Pulmonary artery endothelial cell (primary cell): ENCODE measurements at places on chromosomes 3 and 15. TPM values are rescaled to one million over a fixed set of nuclear protein-coding genes. Genes with fewer than 3 reads are reported as not detected.

GABRR3 gene
- total RNA-seq, result not detected in 2 replicates

DUOXA2 gene
- total RNA-seq, result not detected in 2 replicates

MCF2L2 gene
- 0.53 and 1.2 TPM in 2 replicates for total RNA-seq

PLSCR2 gene
- not detected in 2 replicates for total RNA-seq

COL6A6 gene
- not detected in 2 replicates for total RNA-seq

TOPBP1 gene
- 31.7 and 43.4 TPM in 2 replicates for total RNA-seq

ARHGEF26 gene
- total RNA-seq, result 0.13 and 0.25 TPM in 2 replicates

NR2E3 gene
- 0.11 TPM in 1 of 2 replicates, not detected in the other for total RNA-seq

FBXL2 gene
- 14.5 and 15.2 TPM in 2 replicates for total RNA-seq

SLC28A2 gene
- total RNA-seq, result not detected in 2 replicates

OIP5 gene
- total RNA-seq, result 7.3 and 13.2 TPM in 2 replicates

HDC gene
- total RNA-seq, result not detected in 2 replicates

TMEM212 gene
- not detected in 2 replicates for total RNA-seq

VIPR1 gene
- 1.9 and 4.5 TPM in 2 replicates for total RNA-seq
